ENCODE measurements at places on chromosomes 5 and 9. TPM values are rescaled to one million over a fixed set of nuclear protein-coding genes. Genes with fewer than 3 reads are reported as not detected.

Gene S1PR3
- 1.7 TPM for total RNA-seq

Gene KCNV2
- total RNA-seq, result not detected

Gene RGS14
- total RNA-seq, result 13.0 TPM

Gene PHF19
- 27.2 TPM for total RNA-seq

Gene ADCY2
- 8.7 TPM for total RNA-seq

Gene ZNF366
- not detected for total RNA-seq

Gene NKD2
- 23.9 TPM for total RNA-seq

Gene PRRX2
- 0.91 TPM for total RNA-seq

Gene ARHGEF28
- 17.0 TPM for total RNA-seq

Gene INSL4
- not detected for total RNA-seq
